NCI-H82 (cell line): ENCODE measurements at places on chromosomes 13 and 19.

- DNase-seq: no peak
These were observed 119.8 kb upstream of the SGCG start for GRCh38 chr13:23060959-23061358.

DNA sequence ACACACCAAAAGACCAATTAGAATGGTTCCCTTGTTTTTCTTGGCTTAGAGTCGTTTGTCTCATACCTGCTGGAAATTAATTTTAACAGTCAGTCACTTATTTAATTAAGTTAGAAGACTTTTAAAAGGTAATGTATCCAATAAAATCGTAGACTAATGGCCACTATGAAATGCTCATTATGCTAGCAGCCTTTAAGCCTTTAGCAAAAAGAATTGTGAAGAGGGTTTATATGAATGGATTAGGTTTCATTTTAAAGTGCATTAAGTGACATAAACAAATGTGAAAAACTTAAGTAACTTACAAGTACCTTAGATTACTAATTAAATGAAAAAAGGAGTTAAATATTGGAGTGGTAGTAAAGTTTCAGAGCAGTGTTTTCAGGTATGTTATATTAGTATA lies 139.6 kb downstream of the RXFP2 start:
- no peak for DNase-seq

DNA sequence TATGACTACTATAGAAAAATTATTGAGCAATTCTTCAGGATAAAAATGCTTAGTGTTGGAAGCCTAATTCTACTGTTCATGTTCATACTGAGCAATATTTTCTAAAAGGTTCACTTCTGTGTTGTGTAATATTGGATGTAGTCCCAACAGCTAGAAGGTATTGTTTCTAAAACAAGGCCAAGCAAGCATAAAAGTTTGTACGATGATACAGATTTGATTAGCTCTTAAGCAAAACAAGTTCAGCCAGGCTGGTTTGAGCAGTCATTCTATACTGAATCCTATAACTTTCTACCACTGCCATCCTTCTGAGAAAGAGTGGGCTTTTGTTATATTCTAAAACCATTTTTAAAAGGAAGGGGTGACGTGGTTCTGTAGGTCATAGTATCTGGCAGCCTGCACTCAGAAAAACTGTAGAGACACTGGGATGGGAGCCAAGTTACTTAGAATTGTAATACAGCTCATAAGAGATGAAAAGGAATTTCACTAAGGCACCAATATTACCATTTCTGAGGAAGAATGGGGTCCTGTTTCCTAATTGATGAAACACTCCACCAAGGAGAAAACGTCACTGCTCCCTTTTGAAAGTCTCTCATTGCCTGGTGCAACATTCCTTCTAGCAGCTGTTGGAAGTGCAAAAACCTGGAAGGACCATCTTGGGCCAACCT lies 275.0 kb upstream of the DACH1 start:
- no peak for DNase-seq

DNA sequence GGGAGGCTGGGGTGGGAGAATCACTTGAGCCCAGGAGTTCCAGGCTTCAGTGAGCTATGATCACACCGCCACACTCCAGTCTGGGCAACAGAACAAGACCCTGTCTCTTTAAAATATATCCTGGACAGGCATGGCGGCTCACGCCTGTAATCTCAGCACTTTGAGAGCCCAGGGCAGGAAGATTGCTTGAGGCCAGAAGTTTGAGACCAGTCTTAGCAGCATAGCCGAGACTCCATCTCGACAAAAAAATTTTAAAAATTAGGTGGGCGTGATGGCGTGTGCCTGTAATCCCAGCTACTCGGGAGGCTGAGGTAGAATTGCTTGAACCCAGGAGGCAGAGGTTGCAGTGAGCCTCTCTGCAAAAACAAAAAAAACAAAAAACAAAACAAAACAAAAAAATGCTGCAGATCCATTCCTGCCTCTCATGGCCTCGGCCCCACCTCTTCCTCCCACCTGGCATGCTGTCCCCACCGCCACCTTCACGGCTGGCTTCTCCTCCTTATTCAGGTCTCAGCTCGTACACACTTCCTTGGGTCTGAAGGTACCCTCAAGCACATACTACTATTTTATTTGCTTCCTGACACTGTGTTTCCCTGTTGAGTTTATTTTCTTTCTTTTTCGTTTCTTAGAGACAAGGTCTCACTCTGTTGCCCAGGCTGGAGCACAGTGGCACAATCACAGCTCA lies 5.3 kb downstream of the RFX1 start:
- no peak for DNase-seq

- DNase-seq: no peak
These were observed 33.3 kb upstream of the ALOX5AP start for GRCh38 chr13:30702006-30702405.

DNA sequence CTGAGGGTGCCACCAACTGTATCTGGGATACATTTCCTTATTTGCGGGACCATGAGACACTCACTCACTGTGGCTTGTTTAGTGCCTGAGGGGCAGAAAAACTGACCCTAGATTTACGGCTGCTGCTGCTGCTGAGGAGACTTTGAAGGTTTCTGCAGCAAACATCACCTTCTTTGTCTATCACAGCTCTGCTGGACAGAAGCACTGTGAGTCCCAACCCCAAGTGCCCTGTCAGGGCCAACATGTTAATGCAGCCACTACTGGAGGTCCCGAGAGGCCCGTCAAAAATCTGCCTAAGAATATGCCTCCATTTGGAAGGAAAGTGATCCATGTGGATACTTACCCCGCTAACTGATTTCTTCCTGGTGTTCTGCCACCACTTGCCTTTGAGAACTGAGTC lies 37.3 kb upstream of the UBL3 start:
- no peak for DNase-seq

- peak; percentile 94 for DNase-seq
These were observed 32.7 kb upstream of the DCLK1 start for GRCh38 chr13:36163809-36164308.

- DNase-seq: no peak
These were observed 1248.8 kb upstream of the SLC10A2 start for GRCh38 chr13:104314926-104315535.

DNA sequence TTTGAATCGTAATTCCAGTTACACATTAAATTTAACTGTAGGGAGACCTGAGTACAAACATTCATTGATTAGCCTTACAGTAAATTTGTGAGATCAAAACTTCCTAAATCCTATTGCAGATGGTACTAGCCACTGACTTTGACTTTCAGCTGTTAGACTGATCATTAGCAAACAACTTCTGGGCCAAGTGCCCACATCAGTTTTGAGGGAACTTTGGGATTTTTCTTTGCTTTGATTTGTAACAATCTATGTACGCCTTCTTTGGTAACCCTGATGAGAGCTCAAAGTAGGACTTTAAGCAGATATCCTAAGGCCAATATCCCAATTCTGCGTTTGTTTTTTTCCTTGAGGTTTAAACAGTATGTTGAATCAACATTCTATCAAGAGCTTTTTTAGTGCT lies 131.5 kb downstream of the DLEU7 start:
- DNase-seq: no peak

- DNase-seq: no peak
These were observed 5.5 kb downstream of the EPN1 start for GRCh38 chr19:55680339-55681130.

- peak; percentile 37 for DNase-seq
These were observed 27.7 kb downstream of the EFNB2 start for GRCh38 chr13:106507560-106508274.

DNA sequence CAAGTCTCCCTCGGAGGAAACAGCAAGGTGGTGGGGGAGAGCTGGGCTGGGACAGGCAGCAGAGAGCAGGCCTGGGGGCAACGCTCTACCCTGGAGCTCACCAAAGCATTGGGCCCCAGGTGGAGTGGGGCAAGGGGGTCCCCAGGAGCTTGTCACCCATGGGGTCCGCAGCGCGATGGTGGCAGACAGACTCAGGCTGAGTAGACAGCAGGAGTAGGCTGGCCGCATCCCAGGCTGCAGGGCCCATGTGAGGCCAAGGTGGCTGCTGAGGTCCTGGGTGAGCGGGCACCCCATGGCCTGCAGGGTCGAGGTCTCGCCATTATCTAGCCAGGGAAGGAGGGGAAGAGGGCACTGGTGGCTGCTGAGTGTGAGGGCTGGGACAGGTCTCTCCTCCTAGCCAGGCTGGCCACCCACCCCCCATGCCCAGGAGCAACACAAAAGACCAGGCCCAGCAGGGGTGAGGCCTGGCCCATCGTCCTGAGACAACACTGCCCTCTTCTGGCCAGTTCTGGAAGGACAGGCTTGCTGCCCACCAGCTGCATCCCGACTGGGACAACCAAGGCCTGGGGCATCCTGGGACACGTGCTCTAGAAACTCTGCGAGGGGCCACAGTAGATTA lies 33.1 kb downstream of the CEBPG start:
- peak; percentile 80 for DNase-seq

- no peak for DNase-seq
These were observed 101.3 kb downstream of the B3GLCT start for GRCh38 chr13:31301119-31301518.

- DNase-seq: no peak
These were observed at the start of gene AZU1 for GRCh38 chr19:827710-828321. Gene AZU1, plus strand, starts transcription at chr19:827837. Its CDS starts 10 bp downstream, at chr19:827847.

DNA sequence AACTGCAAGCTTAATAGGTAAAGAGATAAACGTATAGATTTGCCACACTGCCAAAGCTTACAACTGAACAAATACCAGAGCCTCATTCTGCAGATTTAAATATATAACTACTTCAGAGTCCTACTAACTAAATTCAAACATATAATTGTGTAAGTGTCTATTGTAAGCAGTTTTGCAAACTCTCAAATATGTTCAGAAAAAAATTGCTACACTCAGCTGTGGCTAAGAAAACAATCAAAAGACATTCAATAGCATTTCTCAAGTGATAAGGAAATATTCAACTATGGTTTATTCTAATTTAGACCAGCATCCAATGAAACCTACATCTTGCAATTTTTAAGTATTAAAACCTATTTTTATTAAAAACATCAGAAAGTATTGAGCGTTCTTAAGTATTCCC lies 202.4 kb downstream of the KCTD12 start:
- no peak for DNase-seq

DNA sequence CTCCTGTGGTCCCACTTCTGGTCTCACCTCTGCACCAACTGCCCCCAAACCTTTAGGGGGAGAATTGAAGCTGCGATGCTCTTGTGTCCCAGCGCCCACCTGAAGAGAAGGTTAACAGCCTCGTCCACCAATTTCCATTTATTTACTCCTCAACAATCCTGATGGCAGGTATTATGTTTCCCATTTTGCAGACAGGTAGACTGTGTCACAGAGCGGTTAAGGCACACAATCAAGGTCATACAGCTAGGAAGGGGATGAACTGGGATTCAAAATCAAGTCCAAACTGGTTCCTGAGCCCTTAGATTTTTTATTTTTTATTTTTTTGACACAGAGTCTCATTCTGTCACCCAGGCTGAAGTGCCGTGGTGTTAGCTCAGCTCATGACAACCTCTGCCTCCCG lies 6.2 kb downstream of the DNASE2 start:
- no peak for DNase-seq

DNA sequence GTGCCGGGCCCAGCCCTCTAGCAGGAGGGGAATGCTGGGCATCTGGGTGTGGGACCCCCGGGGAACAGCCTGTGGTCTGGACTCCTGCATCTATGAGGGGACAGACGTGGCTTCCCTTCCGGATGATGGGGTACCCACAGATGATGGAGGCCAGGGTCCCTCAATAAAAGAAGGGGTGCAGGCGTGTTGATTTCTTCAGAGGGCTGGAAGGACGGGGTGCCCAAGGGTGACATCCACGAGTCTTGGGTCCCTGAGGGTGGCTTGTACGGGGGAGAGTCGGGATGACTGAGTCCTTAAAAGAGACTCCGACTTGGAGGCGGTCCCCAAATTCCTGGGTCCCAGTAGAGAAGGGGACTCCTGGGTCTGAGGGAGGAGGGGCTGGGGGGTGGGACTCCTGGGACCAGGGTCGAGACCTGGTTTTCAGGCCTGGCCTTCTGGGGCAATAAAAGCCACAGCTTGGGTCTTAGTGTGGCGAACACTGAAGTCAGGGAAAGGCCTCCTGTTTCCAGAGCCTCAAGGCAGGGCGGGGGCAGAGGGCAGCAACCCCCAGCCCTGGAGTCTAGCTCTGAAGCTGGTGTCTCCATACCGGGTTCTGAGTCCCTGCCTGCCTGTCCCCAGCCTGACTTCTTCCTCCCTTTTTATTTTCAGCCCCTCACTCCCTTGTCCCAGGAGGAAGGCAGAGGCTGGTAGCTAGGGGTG lies 459 bp upstream of the GRIN2D start:
- peak; percentile 83 for DNase-seq

DNA sequence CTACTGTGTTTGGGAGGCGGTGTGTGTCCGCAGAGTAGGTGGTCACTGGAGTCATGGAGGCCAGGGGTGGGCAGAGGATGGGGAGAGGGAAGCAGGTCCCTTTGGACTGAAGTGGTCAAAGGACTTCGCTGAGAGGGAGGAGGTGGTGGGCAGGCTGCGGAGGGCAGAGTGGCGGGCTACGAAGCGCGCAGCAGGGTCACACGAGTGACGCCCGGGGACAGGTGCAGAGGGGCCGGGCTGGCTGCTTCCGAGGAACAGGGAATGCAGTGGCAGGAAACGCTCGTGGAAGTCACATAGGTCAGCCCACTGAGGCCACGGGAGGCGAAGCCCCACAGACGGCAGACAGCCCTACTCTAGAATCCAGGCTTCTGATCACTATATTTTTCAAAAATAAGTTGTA lies 111.5 kb downstream of the URI1 start:
- DNase-seq: no peak

DNA sequence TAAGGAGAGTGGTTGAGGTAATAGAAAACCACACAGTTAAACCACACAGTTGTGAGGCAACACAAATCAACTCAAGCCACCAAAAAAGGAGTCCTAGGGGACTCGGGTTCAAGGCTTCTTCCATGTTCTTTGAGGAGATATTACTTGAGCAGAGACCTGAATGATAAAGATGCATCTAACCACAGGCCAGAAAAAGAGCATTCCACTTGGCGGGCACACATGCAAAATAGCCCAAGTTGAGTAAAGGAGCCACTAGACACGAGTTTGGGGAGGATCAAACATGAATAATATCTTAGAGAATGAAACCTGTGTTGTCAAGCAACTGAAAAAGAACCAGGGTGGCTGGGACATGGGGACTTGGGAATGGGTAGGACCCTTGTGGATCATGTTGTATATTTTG lies 30.2 kb downstream of the NLRP4 start:
- DNase-seq: no peak

GRCh38 chr13:20769091-20769490 lies 4.7 kb downstream of the EEF1AKMT1 start:
- no peak for DNase-seq

DNA sequence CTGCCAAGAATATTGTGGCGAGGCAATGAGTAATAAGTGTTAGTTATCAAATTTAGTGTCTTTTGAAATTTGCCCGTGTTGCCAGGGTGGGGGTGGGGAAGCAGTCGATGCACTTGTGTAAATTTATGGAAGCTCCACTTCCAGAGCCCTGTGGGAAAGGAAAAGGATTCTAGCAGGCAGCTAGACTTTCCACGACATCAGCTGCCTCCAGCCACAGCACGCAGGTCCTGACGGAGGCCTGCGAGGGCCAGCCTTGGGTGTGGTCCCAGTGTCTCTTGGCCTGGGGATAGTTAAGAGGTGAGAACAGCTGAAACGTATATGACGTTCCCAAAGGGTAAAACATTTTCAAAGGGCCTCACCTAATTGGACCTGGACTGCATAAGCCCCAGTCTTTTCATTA lies 433.0 kb downstream of the TSHZ3 start:
- DNase-seq: no peak
